ENCODE measurements at places on chromosomes 5 and 9.

DNA sequence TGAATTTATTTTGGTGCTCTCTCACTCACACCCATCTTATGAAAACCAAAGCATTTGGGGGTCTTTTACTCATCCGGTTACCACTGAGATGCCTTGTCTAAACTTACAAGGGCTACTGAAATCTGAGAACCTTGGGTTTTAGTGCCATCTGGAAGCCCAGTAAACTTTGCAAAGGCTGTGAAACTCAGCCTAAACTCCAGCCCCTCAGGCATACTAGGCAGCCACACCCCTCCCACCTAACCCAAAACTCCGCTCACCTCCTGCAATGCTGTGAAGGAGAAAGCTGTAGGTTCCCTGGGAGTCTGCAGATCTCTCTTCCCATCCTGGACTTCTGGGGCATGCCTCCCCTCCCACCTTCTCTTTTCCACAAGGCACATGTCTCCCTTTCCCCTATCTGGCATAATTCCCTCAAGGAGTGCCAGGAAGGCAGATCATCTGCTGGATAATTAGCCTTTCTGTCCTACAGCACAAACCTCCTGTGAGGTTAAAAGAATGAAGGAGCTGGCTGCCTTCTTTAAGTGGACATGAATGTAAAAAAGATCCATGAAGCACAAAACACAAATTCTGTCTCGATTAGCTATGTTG is 71.5 kb upstream of the ANXA1 start:
- no peak for DNase-seq

- DNase-seq, result no peak
Measured at GRCh38 chr9:93022721-93023520, 35.6 kb upstream of the SUSD3 start.

DNA sequence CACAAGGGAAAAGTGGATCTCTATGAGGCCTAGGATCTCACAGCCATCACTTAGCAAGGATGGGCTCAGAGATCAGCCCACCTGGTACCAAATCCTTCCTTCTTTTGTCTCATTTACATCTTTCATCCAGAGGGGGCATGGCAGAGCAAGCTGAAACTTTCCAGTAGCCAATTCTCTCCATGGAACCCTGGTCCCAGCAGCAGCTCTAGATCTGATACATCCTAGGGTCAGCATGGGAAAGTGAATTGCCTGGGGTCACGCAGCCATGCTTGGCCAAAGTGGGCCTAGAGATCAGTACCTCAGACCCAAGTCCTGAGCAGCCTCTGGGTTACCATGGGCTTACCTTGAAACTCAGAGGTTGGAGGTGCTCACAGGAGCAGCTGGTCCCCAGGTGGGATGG is 170.5 kb downstream of the GABBR2 start:
- DNase-seq, result no peak

GRCh38 chr5:123936548-123936947 is 424.6 kb downstream of the CSNK1G3 start:
- DNase-seq, result no peak

GRCh38 chr9:34140853-34141252 is 14.4 kb upstream of the DCAF12 start:
- no peak for DNase-seq
